ENCODE measurements at places on chromosomes 6 and 20.

- no peak for DNase-seq
These were observed 52.1 kb downstream of the AIG1 start for GRCh38 chr6:143112837-143113236.

DNA sequence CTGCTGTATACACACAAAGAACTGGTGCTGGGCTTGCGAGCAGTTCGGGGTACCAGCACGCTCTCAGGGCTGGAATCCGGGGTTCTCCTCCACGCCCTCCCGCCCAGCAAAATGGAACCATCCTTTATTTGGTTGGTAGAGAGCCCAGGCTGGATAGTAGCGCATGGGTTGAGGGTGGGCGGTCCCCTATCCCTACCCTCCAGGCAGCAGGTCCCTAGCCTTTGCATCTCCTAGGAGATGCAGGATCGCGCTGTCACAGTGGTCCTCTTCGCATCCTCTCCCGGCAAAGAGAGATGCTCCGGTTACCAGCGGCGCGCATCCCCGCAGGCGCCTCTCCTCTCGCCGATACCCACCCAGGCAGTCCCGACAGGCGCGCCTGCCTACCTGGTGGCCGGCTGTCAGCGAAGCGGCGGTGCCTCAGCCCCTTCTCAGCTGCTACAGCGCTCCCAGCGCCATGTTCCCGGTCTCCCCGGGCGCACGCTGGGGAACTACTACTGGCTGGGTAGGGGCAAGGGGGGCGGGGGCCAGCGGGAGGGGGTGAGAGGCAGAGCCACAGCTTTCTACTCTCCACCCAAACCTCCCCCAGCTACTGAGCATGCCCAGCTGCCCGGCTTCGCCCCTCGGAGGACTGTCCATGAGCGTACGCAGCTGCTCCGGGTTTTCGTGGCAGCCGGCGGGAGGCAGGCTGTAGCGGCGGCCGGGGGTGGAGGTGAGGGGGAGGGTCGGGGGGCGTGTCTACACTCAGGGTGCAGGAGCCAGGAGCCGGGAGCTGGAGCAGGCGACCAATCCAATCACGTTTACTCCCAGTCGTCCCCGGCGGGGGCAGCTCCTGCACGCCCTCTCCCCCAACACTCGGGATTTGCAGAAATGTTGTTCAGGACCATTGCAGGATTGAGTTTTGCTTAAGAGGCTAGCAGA lies at the start of gene PAK5:
TSS of gene PAK5 (minus strand) at position 699 of the 918 bp plus-strand sequence. CDS start 194,748 bp downstream, outside the sequence.
- DNase-seq, result no peak

GRCh38 chr20:13494019-13494418 lies 144.7 kb downstream of the TASP1 start:
- DNase-seq, result no peak

DNA sequence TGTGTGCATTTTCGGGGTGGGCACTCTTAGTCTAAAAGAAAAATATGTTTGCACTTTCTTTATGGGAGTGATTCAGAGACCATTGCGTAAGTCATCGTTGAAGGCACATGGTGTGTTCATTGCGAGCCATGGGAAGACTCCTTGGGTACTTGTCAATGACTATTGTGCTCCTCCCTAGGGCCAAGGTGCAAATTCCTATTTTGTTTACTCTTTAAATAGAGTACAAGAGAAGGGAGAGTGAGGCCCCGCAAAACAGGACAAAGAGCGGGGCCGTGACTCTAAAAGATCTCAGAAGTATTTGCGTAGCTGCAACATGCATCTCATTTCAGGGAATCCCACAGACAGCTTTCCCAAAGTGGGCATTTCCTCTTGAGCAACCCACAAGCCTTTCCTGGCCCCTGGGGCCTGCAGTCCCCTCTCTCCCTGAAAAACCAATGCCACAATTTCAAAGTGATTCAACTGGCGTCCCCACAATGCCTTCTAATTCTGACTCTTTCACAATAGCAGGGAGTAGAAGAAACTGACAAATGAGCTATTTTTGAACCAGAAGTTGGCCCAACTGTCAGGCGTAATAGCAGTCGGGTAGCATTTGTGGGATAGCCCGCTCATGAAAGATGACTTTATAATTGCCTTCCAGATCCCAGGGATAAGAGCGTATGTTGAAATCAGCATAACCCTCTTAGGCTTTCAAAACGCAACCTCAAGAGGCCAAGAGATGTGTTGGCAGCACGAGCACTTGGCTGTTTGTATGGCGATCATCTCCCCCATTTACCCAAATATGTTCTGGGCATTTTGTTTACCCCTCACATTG lies 277.9 kb upstream of the BMP2 start:
- no peak for DNase-seq

- peak; percentile 59 for DNase-seq
These were observed 13.2 kb upstream of the TFB1M start for GRCh38 chr6:155327326-155328073.

Data from hematopoietic multipotent progenitor cell treated with erythropoietin and hydrocortisone succinate and interleukin-3 and kit ligand, for 15 days (in vitro differentiated cells).